ENCODE measurements at places on chromosomes 1 and 21. TPM values are rescaled to one million over a fixed set of nuclear protein-coding genes. Genes with fewer than 3 reads are reported as not detected.

Gene LEMD1
- total RNA-seq, result 1.4 TPM

Gene IL12RB2
- 123 TPM for total RNA-seq

Gene GBP2
- 294 TPM for total RNA-seq

Gene PTPN7
- 198 TPM for total RNA-seq

Gene CYP2J2
- 2.7 TPM for total RNA-seq

Gene BGLAP
- 9.7 TPM for total RNA-seq

Gene XCL1
- total RNA-seq, result not detected

Gene AMY2A
- not detected for total RNA-seq

Gene TRIM58
- 0.10 TPM for total RNA-seq

Gene TXNIP
- total RNA-seq, result 120 TPM

Gene ZNF691
- total RNA-seq, result 9.8 TPM

Gene PRR9
- total RNA-seq, result not detected

Gene SLC30A2
- not detected for total RNA-seq

Gene OR2T5
- total RNA-seq, result not detected

Gene BTBD19
- 16.7 TPM for total RNA-seq

Gene FNDC5
- total RNA-seq, result not detected
